ENCODE measurements at places on chromosomes 1 and 21.

GRCh38 chr1:228953207-228953606 is 217.9 kb downstream of the RHOU start:
- DNase-seq = no peak

- DNase-seq = peak; percentile 97
Observed at GRCh38 chr1:221712198-221712684, 29.6 kb downstream of the DUSP10 start.

DNA sequence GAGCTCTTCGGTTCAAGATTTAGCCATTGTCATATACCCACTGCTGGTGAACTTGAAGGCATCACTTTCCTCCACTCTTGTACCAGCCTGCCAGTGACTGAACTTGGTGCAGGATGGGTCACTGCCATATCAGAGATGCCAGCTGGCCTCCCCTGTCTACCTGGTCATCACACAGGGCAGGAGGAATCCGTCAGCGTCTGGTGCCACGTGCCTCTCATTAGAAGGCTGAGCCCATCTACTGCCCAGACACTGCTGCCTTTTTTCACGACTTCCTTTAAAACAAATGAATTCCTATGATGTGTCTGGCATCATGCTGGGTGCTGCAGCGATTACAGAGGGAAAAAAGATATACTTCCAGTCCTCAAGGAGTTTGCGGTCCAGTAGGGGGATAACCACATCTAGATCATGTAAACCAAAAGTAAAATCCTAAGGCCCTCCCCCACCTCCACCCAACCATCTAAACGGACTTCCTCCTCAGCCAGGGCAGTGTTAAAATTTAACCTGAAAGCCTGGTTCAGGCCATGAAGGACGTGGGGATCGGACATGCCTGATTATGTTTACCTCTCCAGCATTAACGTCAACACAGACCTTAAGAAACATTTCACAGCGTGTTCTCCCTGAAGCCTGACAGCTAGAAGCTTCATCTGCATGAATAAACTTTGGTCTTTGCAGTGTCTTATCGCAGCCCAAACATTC is 29.2 kb upstream of the PDE9A start:
- DNase-seq = no peak

DNA sequence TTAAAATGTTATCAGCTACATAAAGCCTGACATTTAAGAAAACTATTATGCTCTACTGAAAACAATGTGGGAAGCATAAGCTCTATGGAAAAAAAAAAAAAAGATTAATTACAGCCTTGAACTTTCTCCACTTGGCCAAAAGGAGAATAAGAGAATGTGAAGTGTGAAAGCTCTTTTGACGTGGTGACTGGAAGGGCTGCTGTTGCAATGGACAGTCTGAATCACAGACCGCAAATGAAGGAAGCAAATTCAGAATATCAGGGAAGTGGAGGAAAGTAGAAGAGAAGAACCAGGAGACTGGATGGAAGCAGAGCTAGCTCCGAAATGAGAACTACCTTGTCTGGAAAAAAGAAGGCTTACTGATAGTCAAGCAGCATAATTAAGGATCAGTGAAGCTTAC is 106.8 kb downstream of the AK5 start:
- DNase-seq = peak; percentile 44

DNA sequence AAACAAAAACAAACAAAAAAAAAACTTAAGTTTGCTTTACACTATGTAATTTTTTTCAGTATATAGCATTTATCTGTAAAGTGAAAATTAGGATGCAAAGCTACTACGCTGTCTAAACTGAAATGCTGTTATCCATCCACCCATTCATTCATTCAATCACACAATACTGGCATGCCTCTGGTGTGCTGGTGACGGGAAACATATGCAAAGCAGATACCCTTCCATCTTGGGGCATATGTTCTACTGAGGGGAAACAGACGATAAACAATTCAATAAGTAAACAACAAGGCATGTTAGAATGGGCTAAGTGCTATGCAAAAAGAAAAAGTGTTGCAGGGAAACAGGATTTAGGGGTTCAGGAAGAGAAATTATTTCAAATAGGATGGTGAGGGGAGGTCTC is 3.2 kb downstream of the CLSTN1 start:
- DNase-seq = no peak

GRCh38 chr1:43321331-43321891 is 16.2 kb upstream of the MPL start:
- no peak for DNase-seq

GRCh38 chr1:99850459-99851291 is 514 bp downstream of the AGL start:
- no peak for DNase-seq

GRCh38 chr1:18602533-18603211 is 28.0 kb upstream of the PAX7 start:
- no peak for DNase-seq

DNA sequence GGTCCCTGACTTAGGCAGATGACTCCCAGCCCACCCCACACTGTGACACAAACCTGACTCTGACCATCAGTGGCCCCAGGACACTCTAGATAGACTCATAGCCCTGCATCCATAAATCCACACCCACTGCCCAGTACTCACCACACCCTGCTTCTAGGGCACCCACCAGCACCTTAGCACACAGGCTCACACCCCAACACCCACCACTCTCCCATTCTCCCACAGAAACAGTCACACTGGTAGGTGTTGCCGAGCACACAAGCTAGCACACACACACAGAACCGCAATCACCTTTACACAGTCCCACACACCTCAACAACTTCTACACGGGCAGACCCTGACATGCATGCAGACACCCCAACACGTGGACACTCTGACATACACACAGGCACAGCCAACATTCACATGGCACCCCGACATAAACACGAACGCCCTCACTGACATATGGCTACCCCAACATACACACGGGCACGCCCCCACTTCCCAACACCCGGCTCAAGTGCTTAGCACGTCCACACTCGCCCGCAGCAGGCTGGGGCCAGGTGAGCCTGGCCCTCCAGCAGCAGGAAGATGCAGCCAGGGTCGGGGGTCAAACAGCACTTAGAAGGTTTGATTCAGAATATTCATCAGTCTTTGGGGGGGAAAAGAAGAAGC is 105.5 kb upstream of the TARDBP start:
- no peak for DNase-seq

- no peak for DNase-seq
Observed at GRCh38 chr1:165452336-165453130, 7.6 kb upstream of the RXRG start.
